ENCODE measurements at places on chromosomes 4 and X. TPM values are rescaled to one million over a fixed set of nuclear protein-coding genes. Genes with fewer than 3 reads are reported as not detected.

PNMA3 gene
- polyA plus RNA-seq, result 0.03 TPM

DNA sequence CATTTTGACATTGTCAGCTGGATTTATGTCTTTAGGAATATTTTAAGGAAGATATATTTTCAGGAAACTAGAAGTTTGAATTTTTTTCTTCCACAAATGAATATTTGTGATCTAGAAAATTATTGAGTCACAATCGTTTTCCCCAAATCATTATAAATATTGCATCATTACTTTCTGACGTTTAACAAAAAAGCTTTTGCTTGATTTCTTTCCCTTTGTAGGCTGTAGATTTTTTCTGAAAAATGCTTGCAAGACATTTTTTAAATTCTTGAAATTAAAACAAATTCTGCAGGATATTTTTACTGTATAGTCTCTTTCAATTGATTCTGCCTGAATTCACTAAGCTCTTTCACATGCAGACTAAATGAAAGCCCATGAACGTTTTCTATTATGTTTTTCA is 4.9 kb upstream of the SMARCAD1 start:
- no peak for DNase-seq

- no peak for DNase-seq
Observed at GRCh38 chr4:62130230-62130629, 930.1 kb downstream of the ADGRL3 start.

DNA sequence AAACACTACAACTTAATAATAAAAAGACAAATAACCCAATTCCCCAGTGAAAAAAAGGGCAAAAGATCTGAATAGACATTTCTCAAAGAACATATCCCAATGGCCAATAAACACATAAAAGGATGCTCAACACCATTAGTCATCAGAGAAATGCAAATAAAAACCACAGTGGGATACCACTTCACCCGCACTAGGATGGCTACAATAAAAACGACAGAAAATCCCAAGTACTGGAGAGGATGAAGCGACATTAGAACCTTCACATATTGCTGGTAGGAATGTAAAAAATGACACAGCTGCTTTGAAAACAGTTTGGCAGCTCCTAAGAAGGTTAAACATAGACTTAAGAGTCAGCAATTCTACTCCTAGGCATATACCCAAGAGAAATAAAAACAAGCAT is 140.6 kb upstream of the ARX start:
- DNase-seq, result no peak

DNA sequence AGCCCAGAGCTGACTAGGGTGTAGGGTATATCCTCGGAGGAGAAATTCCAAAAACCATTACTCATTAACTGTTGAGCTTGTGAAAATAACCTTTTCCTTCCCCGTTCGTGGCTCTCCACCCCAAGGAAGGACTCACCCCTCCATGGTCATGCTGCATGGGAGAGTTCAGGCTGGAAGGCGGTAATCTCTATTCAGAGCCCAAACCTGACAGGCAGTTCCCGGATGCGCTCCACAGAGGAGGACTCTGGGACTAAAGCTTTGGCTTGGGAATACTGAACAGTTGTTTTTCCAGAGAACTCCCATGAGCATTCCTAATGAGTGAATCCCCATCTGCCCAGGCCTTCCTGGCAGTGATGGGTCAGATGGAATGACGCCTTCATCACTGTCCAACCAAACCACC is 125.4 kb downstream of the BCOR start:
- DNase-seq, result no peak

Measured in keratinocyte (primary cell).